ENCODE measurements at places on chromosomes 2 and 18.
A peak's percentile ranks its signal among the peaks of the same experiment; 100 is the strongest.

GRCh38 chr2:10179422-10179821, 56.9 kb downstream of the RRM2 start:
- no peak for DNase-seq

DNA sequence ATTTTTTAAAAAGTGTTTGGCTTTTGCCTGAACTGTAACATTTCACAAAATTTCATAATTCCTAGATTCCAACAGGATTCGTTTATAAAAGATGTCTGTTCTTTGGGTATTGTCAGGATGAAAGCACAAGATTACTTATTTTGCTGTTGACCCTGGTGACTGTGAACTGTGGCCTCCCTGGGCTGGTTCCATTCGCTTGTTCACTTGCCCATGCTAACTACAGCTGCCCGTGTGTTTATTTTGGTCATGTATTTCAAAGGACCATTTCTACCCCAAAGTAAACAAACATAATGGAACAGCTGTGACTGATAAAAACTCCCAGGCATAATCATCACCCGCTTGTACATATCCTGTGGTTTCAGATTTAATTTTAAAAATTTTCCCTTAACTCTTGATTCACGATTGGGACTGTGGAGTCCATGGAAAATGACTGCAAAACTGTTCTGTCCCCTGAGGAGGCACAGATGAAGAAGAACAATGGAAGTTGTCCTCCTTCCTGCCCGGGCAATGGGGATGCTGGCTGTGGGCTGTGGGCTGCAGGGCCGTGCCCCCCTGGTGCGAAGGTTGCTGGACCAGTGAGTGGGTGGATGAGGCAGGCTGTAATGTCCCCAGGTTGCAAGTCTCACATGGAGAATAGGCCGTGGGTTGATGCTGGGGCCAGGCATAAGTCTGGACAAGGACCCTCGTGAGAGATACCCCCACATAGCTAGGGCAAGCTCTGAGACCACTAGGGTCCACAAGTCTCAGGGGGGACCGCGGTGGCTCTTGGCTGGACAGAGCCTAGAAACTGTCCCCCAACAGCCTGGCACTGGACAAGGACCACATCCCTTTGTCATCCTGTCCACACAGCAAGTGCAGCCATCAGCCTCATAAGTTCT, 28.9 kb upstream of the HDAC4 start:
- no peak for DNase-seq

DNA sequence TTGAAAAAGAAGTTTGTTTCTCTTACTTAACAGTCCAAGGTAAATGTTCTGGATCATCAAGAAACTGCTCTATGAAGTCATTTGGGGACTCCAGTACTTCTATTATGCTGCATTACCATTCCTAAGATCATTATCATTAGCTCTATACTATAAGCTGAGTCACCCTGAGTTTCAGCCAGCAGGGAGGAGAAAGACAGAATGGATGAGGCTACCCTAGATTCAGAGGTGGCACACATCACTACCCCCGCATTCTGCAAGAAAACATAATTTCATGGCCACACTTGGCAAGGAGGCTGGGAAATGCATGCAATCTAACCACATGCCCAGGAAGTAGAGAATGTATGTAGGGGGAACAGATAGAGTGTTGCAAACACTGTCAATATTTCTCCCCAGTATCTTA, 16.6 kb upstream of the LNPK start:
- no peak for DNase-seq

GRCh38 chr2:122652670-122653069, 897.2 kb downstream of the TSN start:
- no peak for DNase-seq

DNA sequence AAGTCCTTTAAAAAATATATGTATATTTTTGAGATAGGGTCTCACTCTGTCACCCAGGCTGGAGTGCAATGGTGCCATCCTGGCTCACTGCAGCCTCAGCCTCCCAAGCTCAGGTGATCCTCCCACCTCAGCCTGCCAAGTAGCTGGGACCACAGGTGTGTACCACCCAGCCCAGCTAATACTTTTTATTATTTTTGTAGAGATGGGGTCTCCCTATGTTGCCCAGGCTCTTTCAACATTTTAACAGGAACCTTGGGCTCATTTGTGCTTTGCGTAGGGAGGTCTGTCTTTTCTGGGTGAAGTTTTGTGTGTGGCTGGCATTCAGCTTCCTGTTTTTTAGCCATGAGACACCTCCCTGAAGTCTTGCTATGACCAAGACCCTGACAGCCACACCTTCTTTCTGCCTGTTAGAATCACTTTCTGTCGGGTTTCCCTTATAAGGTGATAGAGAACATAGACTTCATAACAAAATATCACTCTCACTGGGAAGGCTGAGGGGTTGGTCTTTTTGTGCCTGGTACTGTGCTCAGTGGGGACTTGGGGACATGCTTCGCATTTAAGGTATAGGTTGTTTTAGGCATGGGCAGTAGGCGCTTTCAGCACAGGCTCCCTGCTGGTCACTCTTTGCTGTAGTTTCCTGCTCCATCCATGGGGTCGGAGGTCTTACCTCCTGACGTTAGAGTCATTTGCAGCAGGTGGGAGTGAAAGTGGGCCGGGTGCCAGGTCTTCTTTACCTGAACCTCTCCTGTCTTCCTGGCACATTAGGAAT, 3.4 kb downstream of the RAB31 start:
- peak; percentile 91 for DNase-seq

GRCh38 chr2:185880396-185880795, 141.8 kb downstream of the FSIP2 start:
- DNase-seq: no peak

DNA sequence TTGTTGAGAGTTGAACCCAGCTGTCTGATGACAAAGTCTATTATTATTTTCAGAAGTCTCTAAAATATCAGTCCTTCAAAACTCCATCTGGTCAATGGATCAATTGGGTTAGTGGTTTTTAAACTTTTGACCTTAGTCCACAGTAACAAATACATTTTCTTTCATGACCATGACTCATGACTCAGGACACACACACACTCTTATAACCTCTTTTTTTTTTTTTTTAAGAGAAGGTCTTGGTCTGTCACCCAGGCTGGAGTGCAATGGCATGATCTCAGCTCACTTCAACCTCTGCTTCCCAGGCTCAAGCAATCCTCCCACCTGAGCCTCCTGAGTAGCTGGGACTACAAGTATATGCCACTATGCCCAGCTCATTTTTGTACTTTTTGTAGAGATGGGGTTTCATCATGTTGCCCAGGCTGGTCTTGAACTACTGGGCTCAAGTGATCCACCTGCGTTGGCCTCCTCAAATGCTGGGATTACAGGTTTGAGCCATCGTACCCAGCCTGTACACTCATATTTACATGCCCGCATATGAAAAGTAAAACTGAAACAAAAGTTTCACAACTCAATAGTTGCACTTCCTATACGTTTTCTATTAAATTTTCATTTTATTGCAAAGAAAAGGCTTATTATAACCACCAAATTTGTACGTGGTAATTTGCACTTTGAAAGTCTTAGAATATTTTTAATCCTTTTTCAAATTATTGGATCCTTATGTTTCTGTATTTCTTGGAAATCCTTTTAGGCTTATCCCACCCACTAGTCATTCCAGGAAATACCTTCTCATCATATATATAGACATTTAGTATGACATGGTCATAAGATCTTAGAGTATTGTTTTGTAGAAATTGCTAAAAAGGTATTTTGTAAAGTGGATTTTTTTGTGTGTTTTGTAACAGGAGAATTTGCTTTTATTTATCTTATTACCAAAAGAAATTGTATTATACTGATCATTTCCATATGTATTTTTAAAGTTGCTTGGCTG, 199.0 kb downstream of the LPIN1 start:
- peak; percentile 83 for DNase-seq

GRCh38 chr18:51082571-51083267, 52.7 kb downstream of the SMAD4 start:
- no peak for DNase-seq

DNA sequence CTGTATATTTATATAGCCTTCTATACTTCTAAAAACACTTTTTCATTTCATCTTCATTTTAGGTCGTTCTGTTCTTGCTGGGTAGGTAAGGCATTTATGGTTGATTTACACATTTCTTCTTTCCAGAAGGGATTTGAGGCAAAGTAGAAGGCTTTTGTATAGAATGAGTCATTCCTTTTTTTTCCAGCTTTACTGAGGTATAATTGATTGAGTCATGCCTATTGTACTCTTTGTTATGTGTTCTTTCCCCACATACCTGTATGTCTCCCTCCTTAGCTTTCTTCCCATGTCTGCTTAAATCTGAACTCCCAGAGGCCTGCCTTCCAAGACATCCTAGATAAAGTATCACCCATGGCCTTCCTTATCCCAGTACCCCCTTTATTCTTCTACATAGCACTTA, 4.8 kb upstream of the CDC42EP3 start:
- no peak for DNase-seq

DNA sequence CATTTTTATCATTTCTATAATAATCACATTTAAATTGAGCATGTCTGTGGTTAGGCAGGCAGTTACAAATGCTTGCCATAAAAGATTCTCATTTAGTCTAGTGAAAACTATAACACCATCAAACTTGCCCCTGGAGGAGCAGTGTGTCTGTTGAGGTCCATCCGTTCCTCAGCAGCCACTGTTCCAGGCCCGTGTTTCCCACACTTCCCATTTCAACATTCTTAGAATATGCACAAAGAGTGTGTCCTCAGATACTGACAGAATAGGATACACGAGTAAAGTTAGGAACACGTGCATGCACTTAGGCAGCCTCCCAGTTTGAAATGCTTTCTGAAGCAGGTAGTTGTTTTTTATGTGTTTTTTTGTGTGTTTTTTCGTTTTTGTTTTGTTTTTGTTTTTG, 39.9 kb downstream of the NCK2 start:
- no peak for DNase-seq

GRCh38 chr2:172745636-172746035, 10.0 kb downstream of the RAPGEF4 start:
- DNase-seq: no peak

- no peak for DNase-seq
These were observed 180.8 kb downstream of the MBD2 start for GRCh38 chr18:54043484-54044251.

GRCh38 chr2:46326231-46326980, 29.2 kb downstream of the EPAS1 start:
- peak; percentile 38 for DNase-seq
